DMS79 (cell line): ENCODE measurements at places on chromosomes 6 and 20.

- no peak for DNase-seq
Measured at GRCh38 chr6:11208267-11208666, 24.2 kb downstream of the NEDD9 start.

- no peak for DNase-seq
Measured at GRCh38 chr20:21162631-21163030, 36.7 kb downstream of the KIZ start.

DNA sequence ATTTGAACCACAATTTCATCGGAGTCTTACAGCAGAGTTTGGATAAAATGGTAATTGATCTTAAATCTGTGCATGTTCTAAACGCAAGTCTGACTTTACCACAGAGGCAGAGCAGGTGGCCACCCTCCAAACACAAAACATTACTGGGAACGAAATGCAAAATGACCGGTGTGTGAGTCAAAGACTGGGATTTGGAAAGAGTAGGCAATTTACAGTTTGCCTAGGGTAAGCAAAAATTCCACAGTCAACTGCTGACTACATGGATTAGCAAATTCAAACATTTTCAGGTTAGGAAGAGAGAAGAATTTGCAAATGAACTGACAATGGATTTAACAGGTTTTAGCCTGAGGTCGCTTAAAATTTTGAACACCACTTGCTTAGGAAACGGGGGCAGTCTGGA, 444.4 kb downstream of the HDGFL1 start:
- DNase-seq = no peak

GRCh38 chr20:59939052-59939878, 840 bp downstream of the PPP1R3D start:
- DNase-seq = no peak

GRCh38 chr20:4709261-4710105, 12.2 kb upstream of the PRND start:
- no peak for DNase-seq

DNA sequence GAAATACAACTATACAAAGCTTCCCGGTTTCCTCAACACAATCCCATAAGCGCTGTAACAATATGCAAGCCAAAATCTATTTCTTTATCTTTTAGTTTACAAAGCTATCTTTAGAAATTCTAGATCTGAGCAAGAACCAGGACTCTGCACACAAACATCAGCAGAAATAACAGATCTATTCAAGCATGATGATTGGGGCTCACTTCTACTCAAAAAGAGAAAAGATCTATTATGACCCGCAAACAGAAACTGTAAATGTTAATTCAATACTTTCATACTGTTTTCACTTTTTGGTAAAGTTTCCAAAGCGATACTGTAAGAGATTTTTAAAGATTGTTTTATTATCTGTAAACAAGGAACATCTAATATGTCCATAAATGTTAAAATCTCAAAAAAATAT, 86.6 kb downstream of the SESN1 start:
- DNase-seq = no peak

DNA sequence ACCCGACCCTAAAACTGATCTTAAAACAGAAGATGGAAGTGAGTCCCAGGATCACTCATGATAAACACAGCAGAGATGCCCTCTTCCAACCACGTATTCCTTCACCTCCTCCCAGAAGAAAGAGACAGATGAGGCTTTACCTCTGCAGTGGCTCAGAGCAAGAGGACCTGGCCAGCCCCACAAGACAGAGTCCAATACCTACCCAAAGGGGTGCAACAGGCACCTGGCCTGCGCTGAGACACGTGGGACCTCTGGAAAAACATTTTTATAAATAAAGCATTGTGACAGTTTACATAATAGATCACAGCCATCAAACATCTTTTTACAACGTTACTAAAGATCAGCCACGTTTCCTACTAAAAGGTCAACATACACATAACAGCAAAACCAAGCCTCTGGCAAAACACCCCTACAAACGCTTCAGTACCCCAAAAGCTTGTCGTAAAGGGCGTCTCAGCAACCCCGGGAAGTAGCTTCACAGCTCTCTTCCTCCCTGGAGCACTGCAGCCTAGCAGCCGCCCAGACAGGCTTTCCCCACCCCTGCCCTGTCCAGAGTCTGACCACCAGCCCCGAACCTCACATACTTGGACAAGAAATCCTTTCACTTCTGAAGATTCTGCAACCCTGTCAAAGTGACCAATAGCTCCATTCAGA, 2.9 kb downstream of the TAF4 start:
- DNase-seq = no peak

DNA sequence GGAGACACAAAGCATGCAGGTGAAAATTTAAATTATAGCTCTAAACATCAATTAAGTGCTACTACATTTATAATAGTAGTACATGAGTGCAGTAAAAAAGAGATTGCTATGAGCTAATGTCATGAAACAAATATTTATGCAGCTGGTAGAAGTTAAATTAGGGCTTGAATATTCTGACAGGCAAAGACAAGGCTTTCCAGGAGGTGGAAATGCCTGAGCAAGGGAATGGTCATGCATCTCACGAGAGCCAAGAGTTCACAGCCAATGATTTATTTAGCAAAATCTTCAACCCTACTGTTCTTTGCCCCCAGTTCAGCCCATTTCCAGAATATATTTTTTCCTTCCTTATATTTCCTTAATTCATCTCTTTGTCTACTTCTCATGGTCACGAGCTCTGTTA, 128.9 kb downstream of the HIVEP2 start:
- DNase-seq = no peak
